ENCODE measurements at places on chromosomes 3 and 15.

- no peak for DNase-seq
Observed at GRCh38 chr3:30548600-30548999, 57.8 kb upstream of the TGFBR2 start.

- no peak for DNase-seq
Observed at GRCh38 chr3:46713050-46713897, 4.4 kb downstream of the PRSS50 start.

GRCh38 chr3:31288641-31289100 lies 244.1 kb upstream of the STT3B start:
- no peak for DNase-seq

DNA sequence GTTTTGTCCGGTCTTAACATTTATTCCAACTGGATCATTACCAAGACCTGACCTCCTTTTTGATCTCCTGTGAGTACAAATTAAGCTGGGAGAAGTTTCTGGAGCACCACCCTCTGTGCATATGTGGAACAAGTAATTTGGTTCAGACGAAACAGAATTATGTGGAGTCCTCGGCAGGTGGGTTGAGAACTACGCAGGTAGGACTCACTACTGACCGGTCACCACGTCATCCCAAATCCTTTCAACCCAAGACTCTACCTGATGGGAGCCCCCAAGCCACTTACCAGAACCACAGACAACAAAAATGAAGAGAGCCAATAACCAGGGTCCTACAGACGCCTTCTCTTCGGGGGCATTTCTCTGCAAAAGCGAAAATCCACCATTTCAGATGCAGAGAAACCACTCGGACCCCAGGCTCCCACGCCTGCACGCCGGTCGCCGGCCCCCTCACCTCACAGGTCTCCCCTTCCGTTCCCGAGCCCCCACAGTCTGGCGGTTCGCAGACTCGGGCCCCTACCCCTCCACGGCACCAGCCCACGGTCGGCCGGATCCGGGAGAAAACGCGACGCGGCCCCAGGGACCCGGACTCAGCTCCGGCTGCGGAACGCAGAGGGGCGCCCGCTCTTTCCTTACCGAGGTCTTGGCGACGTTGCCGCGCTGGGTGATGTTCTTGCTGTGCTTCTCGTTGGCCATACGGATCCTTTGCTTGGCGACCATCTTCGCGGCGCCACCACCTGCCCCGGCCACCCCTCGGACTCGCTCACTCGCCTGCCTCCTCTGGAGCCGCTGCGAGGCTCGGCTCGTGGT lies 674 bp downstream of the SERP1 start:
- peak; percentile 18 for DNase-seq

DNA sequence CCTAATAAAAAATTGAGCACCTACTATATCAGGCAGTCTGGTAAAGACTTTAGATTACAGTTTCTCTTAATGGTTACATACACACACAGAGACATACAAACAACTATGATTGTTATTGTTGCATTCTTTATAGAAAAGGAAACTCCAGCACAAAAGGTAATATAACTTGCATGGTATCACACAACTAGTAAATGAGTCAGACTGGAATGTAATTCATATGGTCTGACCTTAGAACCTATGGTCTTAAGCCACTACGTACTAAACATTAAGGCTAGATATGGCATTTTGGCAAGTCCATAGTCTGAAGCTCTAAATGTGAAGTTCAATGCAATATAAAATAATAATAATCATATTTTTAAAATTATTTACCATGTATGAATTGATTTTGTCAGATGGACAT lies 380.6 kb downstream of the LSAMP start:
- no peak for DNase-seq

DNA sequence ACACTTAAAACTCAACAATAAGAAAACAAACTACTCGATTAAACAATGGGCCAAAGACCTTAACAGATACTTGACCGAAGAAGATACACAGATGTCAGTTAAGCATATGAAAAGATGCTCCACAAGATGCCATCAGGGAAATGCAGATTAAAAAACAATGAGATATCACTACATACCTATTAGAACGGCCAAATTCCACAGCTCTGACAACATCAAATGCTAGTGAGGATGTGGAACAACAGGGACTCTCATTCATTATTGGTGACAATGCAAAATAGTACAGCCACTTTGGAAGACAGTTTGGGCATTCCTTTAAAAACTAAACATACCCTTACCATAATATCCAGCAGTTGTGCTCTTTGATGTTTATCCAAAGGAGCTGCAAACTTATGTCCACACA lies 59.1 kb upstream of the UBE3A start:
- no peak for DNase-seq

GRCh38 chr3:192655628-192656027 lies 71.7 kb downstream of the FGF12 start:
- DNase-seq = no peak

- no peak for DNase-seq
Observed at GRCh38 chr3:94416768-94417167, 353.9 kb downstream of the NSUN3 start.

DNA sequence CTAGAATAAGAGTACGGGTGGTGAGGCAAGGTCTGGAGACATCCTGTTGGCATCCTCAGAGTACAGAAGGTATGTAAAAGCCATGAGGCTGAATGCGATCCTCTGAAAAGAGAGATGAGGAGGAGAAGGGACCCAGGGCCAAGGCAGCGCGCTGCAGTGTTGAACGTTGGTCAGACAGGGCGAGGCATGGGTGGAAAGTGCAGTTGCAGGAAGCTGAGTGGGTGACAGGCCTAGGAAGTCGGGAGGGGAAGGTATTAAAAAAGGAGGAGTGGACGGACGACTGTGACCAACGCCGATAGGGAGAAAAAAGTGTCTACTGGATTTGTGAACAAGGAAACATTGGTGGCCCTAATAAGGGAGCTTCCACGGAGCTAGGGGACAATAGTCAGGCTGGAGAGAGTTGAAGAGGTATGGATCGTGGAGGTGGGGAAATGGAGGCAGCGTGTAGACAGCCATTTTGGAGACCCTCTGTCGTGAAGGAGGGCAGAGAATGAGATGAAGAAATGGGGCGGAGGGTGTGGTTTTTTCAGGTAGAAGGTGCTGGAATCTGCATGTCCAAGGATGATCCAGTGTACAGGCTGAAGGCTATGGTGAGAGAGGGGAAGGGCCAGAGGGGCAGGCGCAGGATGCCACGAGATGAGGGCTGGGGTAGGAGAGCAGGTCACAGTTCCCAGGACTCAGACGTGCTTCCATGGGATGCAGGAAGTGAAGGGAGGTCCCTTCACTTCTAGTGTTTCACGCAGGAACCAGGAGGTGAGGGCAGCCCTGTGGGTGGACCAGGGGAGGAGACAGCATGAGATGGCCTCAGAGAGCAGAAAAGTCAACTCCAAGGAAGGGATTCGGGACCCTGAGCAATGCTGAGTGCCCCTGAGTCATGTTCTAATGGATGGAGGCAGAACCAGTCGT lies 115.9 kb downstream of the ASB7 start:
- no peak for DNase-seq

DNA sequence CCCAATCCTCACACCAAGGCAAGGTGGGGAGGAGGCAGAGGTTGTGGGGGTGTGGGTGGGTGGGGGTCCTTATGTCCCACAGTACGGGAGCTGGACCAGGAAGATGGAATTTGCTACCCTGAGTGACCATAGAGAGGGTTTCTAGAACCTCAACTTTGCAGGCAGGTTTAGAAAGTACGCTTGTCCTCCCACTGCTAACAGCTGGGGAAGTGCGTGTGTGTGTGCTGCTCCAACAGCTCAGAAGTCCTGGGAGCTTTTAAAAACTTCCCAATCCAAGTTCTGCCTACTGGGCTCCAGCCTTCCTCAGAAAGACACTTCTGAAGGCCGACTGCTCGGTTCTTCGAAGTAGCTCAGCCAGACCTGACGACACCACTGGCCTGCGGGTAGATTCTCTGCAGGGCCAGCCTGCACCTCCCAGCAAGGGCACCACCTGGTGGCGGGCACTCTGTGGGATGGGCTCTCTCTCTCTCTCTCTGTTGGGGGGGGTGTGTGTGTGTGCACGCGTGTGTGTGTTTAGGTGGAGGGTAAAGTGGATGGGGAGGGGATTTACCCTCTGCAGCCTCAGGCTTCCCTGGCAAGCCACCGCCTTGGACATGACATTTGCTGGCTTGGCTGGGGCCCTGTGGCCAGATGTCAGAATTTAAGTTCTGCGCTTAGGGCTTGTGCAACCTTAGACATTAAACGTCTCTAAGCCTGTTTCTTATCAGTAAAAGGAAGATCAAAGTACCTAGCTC lies 15.6 kb downstream of the TMEM158 start:
- peak; percentile 61 for DNase-seq

DNA sequence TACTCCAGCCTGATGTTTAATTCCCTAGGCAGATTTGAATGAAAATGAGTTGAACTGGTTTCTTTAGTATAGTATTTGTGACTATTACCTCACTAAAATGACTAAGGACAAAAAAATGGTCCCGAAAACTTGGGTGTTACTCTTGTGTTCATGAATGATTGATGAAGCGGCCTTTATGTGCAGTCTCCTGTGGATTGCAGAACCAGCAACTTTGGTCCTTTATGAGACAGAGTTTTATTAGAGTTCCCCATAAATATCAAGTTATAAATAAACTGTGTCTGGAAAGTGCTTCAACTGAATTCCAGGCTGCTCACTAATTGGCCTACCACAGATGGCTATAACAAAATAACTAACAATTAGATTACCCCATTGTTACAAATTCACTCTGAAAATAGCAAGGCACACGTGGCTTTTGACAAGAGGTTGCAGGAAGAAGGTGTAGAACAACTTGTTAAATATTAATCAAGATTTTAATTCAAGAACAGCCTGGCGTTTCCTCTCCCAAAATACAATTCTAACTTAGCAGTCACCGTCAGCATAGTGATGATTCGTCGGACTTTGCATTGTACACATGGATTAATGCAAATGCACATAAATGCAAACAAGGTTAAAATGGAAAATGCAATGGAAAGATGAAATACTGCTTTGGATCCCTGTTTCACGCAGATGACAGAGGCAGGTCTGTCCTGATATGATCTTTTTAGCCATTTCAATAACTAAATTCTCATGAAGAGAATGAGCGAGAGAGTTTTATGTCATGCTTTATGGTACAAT lies 567.3 kb upstream of the ZNF717 start:
- DNase-seq = no peak

DNA sequence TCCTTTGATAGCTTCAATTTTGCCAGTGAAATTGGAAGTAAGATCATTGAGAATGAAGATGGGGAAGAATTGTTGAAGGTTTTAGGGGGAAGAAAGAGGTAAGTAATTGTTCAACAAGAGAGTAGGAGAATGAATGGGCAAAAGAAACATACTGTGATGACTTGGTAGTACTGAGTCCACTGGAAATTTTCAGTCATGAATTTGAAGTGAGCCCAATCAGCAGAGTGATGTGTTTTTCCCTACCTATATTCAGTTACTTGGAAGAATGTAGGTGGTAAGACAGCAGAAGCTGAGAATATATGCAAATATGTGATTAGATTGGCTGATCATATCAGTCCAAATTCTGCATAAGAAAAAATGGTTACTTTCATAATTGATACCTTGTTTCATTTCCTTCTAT lies 569.6 kb downstream of the AGBL1 start:
- no peak for DNase-seq

- DNase-seq = no peak
Observed at GRCh38 chr15:70643783-70644125, 119.6 kb downstream of the UACA start.

DNA sequence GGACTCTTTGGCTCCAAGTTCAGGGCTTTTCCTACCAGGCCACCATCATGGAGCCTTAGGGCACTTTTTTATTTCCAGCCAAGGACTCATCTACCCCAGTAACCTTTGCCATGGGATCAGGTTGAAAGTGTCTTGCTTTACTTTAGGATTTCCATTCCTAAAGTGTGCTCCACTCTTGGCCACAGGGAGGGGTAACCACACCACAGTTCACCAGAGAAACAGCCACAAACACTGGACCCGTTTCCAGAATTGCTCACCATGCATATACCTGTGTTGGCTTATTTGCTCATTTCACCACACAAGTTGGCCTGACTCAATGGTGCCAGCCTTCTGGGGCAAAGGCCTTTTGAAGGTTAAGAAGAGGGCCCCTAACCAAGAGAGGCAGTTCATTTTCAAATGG lies 70.6 kb upstream of the RAD18 start:
- DNase-seq = no peak

GRCh38 chr3:194973366-194974000 lies 287.8 kb downstream of the FAM43A start:
- DNase-seq = no peak

DNA sequence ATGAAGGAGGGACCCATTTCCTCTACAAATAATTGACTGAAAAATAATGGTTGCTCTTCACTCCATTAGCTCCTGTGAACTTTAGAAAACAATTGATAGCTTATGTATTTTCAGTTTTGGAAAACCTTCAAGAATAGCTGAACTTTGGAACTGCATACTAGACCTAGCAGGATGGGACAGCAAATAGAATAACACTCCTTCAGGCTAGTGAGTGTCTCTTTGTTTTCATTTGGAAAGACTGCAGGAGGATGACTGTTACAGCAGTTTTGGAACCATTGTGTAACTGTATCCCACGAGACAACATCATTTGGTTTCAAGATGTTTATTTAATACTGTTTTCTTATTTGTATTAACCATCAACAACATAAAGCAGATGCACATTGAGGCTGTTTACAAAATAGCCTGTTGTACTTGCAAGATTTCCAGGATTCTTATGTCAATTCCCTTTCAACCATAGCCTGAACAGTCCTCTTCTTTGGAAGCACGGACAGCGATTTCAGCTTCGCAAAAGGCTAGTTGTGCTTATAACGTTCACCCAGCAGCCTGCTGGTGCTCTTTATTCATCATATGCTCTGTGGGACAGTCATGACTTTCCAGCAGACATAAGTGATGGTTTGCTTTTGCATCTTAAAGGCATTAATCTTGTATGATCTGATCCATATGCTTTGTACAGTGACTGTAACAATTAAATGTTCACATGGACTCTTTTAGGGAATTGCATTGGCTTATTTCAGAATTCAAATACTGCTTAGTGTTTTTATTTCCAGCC lies 335.5 kb downstream of the IL5RA start:
- no peak for DNase-seq

Measured in stimulated activated CD4-positive, alpha-beta T cell treated with anti-CD3 and anti-CD28 coated beads, Interleukin-15, amount 100 ng/mL, for 1 hour (primary cell).